Spinal cord (tissue), 10 donors: ENCODE measurements at places on chromosomes 12 and 14.

- DNase-seq = no peak
These were observed 30.2 kb downstream of the EID3 start for GRCh38 chr12:104333692-104334255.

- DNase-seq = no peak
These were observed 174.2 kb upstream of the CCDC196 start for GRCh38 chr14:66311990-66312389.

GRCh38 chr12:123089140-123089539 lies 61.8 kb downstream of the PITPNM2 start:
- DNase-seq = no peak

DNA sequence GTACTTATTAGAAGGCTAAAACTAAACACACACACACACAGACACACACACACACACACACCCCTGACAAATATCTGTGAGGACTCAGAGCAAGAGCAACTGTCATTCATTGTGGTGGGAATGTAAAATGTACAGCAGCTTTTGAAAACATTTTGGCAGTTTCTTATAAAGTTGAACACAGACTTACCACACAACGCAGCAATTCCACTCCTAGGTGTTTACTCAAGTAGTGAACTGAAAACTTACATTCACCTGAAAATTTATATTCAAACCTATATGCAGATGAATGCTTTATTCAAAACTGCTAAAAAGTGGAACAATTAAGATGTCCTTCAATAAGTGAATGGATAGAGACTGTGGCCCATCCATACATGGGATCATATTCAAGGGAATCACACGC lies 18.6 kb downstream of the ZNF605 start:
- no peak for DNase-seq

GRCh38 chr14:101963656-101964296 lies 597 bp upstream of the DYNC1H1 start:
- DNase-seq = no peak

DNA sequence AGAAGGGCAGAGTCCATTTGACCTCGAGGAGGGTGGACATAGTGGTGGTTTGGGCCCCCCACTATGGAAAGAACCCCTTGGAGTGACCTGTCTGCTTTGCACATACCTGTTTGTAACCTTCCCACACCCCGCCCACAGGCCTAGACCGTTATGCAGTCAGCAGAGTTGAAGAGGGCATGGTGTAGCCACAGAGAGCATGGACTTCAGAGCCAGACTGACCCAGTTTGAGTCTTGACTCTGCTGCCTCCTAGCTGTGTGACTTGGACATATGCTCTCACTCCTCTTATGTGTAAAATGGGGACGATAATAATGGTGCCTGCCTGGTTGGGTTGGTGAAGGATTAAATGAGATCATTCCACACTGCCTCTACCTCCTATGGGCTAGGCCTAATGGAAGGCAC lies 40.9 kb upstream of the NOS1 start:
- DNase-seq = no peak

DNA sequence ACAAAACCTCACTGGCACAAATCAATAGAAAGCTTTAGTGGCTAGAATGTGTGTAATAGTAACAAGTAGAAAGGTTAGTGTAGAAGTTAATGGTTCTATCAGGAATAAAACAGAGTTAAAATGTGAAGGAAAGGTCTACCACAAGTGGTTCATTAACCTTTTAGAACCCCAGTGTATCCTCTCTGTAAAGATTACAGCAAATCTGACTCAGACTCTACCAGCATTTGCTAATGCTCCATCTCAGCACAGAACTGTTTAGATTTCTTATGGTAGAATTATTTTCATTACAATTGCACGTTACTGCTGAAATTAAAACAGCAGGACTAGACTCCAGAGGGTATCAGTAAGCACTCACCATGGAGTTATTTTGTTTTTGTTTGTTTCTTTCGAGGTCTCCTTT lies 609.0 kb upstream of the LMO3 start:
- no peak for DNase-seq

DNA sequence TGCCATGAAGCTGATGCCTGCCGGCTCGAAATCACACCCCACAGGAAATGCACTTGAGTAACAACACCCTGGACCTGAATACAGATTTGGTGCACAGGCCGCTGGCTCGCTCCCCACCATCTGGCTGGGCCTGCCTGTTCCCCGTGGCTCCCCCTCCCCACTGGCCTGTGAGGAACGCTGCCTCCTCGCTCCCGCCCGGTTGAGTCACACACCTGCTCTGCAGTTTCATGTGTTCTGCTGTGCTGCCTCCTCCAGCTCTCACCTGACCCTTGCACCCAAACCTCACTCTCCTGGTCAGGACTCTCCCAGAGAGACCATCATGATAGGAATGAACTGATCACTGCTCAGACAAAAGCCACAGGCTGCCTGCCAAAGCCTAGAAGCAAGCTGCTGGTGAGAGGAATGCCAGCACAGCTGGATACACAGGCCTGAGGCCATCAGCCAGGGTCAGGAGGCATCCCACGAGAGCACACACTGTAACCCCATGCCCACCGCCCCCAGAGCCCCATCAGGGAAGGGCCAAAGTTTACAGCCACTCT lies 3.8 kb upstream of the SIVA1 start:
- DNase-seq = no peak

- DNase-seq = no peak
These were observed 21.6 kb upstream of the CDK2AP1 start for GRCh38 chr12:123293178-123293760.

DNA sequence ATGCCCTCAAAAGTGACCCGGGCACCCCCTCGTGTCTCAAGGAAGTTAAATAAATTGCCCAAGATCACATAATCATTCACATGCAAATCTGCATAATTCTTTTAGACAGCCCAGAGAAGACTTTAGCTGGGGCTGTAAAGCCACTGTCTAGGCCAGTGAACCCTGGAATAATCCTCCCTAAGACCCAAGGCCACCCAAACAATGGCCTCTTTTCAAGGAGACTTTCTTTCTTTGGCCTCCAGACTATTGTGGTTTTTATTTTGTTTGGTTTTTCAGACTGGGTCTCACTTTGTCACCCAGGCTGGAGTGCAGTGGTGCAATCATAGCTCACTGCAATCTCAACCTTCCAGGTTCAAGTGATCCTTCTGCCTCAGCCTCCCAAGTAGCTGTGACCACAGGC lies 10.6 kb downstream of the SVOP start:
- DNase-seq = no peak

DNA sequence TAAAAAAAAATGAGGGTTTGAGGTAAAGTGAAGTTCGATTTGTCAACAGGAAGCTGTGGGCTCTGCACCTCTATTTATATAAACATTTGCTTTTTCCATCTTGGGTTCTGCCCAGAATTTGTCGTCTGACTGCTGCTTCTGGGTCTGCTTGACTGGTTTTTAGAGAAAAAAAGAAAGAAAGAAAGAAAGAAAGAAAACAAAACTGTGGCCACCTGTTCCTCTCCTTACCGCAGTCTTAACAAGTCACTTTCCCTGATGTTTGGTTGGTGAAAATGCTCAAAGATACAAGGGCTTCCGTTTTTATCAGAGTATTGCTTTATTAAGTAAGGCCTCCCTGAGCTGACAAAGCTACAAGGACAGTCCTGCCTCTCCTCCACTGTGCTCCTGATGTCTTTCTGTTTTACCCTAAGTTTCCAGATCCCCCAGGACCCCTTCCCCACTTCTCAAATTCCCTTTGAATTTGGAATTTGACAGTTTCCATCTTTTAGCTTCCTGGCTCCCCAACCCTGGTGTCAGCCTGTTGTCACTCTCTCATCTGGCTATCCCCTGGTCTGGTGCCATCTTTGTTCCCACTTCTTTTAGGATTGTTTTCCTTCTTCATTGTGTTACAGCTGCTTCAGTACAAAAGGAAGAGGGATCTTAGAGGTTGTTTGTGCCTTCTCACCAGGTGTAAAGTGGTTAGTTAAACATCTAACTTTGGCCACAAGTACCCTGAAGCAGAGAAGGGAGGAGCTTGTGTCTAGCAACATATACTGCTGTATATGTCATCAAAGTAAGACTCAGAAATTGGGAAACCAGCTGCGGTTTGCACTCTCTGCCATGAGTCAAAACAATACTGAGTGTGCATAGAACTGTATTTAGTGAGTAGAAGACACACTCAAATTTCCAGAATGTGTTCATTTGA lies 18.0 kb downstream of the MFAP5 start:
- no peak for DNase-seq

DNA sequence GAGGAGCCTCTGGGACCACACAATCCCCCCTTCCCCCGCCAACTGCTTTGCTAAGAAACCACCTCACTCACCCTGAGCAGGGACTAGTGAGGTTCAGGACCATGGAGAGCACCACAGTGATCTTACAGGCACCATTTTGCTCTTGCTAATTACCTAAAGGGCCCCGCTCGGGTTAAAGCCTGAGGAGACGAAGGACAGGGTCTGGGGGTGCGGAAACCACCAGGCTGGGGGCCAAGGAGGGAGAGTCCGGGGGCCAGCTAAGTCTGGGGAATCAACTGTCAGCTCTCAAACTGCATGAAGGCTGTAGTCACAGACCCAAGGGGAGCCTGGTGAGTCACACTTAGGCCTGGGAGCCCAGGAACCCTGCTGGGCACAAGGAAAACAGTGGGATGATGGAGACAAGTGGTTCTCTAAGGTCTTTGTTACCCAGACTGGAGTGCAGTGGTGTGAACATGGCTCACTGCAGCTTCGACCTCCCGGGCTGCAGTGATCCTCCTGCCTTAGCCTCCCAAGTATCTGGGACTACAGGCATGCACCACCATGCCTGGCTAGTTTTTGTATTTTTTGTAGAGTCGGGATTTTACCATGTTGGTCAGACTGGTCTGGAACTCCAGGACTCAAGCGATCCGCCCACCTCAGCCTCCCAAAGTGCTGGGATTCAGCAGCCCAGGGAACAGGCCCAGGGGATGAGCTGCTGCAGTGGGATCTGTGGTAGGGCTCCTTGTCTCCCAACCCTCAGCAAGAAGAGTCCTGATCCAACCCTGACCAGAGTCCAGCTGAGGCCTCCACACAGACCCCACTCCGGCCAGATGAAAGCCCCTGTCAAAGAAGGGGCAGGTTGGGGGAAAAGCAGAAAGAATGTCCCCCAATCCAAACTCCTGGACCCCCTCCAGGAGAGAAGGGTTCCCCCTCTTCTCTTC lies 98.8 kb downstream of the CALM1 start:
- DNase-seq = no peak

- no peak for DNase-seq
These were observed 236.3 kb upstream of the SOX5 start for GRCh38 chr12:24185782-24186181.

DNA sequence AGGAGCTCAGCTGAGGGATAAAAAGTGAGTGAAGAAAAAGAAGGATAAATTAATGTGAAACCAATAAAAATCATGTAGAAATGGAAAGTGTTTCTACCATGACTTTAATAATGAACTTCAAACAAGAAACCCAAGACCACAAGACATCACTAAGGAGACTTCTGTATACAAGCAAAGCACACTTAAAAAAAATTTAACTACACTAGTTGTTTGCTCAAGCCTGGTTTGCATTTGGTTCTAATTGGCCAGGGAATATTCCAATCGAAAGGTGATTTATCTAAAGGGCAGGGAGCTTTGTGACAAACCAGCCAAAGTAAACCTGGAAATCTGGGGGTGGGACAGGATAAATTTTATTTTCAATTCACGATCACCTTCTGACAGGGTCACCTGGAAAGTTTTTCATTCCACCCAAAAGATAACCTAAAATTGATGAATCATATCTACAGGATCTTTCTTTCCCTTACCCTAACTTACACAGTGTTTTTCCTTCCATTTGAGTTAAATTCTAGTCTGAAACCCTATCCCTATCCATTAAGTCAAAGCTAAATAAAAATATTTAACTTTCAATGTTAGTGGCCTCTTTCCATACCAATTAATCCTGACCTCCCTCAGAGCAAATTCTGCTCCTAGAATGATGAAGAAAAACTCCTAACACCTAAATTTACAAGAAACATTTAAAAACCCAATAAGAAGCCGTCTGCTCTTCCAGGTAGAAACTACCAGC lies 2.6 kb downstream of the EGLN3 start:
- DNase-seq = no peak

DNA sequence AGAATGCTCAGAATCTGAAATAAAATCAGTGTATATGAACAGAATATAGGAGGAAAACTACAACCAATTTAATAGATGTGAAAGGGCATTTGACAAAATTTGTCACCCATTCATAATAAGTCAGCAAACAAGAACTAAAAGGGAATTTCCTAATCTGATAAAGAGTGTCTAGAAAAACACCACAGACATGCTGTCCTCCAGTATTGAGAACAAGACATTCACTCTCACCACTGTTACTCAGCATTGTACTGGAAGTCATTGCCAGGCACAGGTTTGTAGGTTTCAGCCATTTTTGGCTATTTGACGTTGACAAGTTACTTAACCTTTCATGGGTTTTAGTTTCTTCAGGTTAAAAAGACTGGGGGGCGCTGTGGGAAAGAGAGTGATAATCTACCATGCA lies 13.2 kb downstream of the EIF2S1 start:
- DNase-seq = no peak

- peak; percentile 15 for DNase-seq
These were observed 4.1 kb downstream of the PLXNC1 start for GRCh38 chr12:94152292-94153078.

DNA sequence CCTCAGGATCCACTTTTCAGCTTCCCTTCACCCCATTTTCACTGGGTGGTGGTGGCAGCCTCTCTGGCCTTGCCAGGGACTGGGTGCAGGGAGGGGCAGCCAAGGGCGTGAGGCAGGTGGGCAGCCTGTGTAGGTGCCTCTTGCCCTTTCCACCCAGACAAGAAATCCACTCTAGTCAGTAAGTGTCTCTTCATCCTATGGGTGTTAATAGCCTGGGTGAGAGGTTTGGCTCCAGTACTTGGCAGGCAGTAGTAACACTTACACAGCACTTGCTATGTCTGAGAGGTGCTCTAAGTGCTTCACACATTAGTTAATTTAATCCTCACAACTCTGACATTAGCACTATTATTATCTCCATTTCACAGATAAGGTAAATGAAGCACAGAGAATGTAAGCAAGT lies 171.9 kb downstream of the EMP1 start:
- no peak for DNase-seq

DNA sequence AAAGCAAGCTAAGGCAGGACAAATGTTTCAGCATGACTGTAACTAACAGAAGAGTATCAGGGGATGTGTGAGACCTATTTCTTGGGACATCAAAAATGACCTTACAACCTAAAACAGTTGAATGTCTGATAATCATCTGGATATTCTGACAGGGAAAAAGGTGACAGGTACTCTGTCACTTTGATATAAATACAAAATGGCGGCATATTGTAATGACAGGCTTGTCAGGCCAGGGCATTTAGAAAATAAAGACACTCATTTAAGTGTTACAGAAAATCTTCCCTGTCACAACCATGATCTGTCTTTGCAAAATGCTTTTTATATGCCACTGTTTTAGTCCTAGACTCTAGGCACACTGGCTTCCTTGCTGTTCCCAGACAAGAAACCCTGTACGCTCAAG lies 1033.3 kb upstream of the FLRT2 start:
- DNase-seq = no peak

DNA sequence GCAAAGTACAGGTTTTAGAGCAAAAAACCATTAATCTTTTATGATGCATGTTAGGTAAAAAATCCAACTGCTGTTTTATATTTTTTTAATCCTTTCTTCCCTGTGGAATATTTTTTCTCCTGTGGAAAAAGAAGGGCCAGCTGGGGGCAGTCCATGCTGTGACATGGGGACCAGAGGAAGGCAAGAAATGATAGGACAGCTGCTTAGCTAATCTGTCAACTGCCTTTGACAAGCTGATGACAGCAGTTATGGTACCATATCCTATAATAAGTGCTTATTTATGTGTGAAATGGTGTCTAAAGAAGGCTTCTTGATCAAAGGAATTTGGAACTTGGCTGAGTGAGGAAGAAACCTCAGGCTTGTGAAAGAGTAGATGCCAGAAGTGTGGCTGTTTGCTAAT lies 452.4 kb upstream of the NOVA1 start:
- DNase-seq = no peak
